B cell (primary cell): ENCODE measurements at places on chromosomes 16 and 17.

DNA sequence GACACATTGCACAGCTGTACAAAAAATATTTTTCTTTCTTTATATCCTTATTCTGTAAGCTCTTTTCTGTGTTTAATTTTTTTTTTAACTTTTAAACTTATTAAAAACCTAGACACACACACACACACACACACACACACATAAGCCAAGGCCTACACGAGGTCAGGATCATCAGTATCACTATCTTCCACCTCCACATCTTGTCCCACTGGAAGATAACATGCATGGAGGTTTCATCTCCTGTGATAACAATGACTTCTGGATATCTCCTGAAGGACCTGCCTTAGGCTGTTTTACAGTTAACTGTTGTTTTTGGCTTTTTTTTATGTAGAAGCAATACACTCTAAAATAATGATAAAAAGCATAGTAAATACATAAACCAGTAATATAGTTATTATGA, 71.2 kb downstream of the TNRC6C start:
- no peak for DNase-seq

GRCh38 chr16:54375071-54375470, 88.5 kb upstream of the IRX3 start:
- no peak for DNase-seq

DNA sequence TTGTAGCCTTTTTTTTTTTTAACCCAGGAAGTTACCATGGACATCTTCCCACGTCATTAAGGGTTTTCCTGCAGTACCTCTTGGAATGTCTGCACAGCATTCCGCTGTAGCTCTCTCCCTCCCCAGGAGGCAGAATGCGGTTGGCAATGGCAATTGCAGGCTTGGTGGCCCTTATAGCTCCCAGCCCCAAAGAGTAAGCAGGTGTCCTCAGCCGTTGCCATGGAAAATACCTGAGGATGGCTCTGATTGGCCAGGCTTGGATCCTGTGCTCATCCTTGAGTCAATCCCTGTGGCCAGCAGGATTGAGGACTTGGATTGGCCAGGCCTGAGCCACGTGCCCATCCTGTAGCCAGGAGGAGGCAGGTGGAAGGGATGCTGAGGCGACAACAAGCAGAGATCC, 15.5 kb upstream of the TIMP2 start:
- DNase-seq = no peak

GRCh38 chr17:2883544-2884213, 87.4 kb downstream of the RAP1GAP2 start:
- no peak for DNase-seq

- no peak for DNase-seq
Observed at GRCh38 chr16:10078541-10078949, 103.7 kb downstream of the GRIN2A start.

GRCh38 chr17:29179232-29180033, 765 bp downstream of the MYO18A start:
- no peak for DNase-seq
